CD4-positive, alpha-beta T cell treated with Interleukin-1 beta for 1 hour (primary cell): ENCODE measurements at places on chromosomes 7 and 10.

DNA sequence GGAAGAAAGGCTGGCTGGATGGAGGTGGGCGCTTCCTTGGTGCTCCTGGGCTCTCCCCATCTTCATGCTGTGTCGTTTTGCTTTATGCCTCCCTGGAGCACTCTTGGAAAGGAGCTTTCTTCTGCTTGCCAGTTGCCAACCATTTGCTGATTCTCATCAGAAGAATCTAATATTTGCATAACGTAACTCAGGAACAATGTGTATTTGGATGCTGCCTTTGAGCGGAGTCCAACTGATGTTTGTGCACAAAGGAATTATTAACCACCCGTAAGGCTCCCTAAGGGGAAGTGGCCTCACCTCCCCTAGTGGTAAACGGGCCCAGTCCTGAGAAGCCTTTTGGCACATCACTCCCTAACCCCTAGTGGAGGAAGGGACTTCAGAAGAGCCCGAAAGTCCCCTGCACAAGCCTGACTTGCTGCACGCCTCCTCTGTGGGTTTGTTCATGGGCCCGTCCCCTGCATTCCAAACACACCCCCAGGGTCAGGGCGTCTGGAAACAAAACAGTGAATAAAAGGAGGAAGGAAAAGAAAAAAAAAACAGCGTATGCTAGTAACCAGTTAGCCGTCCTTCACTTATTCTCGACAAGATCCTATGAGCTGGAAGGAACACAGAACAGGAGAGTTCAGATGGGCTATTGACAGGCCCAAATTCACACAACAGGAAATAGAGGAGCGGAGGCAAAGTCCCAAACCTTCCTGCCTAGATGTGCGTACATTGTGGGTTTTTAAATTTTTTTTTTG lies 602.2 kb downstream of the LRMDA start:
- DNase-seq, result no peak

DNA sequence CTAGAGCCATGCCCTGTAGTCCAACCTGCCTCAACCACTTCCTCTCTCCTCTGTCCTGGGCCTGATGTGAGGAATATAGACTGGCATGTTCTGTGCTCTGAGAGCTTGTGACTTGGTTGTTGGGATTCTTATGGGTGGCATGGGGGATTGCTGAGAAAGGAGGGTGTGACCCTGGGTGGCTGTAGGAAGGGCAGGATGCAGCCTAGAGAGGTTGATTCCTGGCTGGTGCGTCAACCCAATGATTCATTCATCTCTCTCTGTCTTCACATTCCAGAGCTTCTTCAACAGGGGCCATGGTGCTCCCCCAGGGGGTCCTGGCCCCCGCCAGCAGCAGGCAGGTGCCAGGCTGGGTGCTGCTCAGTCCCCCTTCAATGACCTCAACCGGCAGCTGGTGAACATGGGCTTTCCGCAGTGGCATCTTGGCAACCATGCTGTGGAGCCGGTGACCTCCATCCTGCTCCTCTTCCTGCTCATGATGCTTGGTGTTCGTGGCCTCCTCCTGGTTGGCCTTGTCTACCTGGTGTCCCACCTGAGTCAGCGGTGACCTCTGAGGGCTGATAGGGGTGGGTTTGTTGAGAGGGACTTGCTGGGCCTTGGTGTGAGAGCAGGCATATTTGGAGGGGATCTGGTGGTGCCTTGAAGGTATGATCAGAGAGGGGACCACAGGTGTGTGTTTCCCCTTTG lies 2.6 kb downstream of the FAM241B start:
- no peak for DNase-seq

DNA sequence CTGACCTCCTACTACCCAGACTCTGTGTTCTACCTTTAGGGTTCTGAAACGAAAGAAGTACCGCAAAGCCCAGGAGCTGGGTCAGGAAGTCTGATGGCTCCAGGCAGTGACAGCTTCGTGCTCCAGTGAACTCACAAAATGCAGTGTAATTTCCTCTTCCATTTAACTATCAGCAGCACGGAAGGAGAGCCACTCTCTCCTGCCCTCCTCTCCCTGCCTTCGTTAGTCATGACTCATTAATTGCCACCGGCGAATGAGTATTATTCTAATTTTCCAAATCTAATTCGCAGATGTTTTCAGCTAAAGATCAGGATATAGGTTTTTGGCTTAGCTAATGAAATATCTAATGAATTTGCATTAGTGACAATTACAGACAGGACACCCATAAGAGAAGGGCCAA lies 1262.0 kb downstream of the TYW1 start:
- DNase-seq, result no peak

DNA sequence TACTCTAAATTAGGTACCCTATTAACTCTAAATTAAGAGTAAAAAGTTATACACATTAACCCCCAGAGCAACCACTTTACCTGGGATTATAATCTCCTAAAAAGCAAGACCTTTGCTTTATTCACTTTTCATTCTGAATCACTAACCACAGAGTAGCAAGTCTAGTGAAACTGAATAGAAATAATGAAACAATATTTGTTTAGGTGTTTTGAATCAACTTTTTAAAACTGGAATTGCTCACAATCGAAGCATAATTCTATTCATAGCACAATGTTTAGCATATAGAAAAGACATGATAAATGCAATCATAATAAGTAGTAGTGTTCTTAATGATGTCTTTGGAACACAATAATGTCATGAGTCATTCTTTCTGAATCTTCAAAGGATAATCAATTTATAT lies 37.0 kb upstream of the CASD1 start:
- no peak for DNase-seq

GRCh38 chr7:151187409-151188251 lies 580 bp upstream of the ASB10 start:
- no peak for DNase-seq

DNA sequence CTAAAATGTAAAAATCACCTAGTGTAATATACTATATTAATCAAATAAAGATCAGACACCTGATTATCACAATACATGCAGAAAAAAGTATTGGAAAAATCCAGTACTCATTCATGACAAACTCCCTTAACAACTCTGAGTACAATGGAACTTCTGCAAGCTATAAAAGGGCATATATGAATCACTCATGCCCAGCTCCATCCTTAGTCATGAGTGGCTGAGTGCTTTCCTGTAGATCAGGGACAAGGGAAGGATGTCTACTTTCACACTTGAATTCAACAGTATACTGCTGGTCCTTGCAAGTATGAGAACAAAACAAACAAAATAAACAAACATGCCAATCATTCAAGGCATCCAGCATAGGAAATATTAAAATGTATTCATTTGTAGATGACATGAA lies 116.5 kb downstream of the ADARB2 start:
- no peak for DNase-seq

DNA sequence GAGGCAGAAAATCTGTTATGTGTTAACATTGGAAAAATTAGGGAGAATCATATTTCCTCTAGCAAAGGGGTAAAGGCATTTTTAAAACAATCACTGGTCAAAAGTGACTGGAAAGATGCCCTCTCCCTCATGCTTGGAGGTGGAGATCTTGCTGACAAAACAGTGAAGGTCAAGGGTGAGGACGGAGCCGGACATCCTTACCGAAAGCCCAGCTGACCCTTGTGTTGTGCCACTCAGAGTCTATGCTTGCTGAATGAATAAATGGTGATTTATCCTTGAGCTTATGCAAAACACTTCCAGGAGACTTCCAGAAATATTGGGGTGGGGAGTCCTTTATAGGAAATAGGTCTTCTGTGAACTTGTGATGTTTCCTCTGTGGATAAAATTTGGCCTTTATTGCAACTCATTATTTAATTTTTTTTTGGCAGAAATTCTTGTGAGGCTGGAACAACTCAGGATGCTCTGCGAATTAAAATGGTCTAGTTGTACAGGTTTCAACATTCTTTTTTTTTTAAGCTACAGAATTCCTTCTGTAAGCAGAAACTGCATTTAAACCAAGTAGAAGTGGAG lies 28.3 kb upstream of the ELMO1 start:
- DNase-seq, result no peak

- no peak for DNase-seq
These were observed 488.8 kb upstream of the MKI67 start for GRCh38 chr10:128614802-128615553.

DNA sequence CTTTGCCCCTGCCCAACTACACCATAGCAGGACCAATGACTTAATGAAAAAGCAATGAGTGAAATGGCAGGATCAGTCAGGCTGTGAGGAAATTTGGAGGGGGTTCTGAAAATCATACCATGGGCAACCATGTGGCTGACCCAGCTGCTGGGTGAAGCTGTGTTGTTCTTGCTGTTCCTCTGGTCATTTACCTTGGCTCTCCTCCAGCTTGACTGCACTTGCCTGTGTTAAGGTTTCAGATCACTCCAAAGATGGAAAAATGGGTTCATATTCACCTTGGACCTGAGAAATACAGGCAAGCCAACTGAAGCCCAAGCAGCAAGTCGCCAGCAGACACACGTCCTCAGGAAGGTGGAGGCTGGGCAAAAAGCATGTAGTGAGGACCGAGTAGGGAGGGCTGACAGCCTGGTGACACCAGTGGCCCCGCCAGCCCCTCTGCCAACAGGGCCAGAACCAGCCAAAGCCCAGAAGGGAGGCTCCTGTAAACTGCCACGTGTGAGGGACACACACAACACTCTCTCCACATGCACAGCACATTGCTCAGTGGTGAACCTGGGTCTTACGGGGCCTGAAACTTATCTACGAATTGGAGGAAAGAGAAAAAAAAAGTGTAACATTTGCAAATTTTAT lies 40.1 kb downstream of the PARP12 start:
- no peak for DNase-seq

GRCh38 chr7:47622586-47622945 lies 40.7 kb upstream of the TNS3 start:
- DNase-seq, result no peak

- no peak for DNase-seq
These were observed 193.4 kb upstream of the MBL2 start for GRCh38 chr10:52965938-52966401.

DNA sequence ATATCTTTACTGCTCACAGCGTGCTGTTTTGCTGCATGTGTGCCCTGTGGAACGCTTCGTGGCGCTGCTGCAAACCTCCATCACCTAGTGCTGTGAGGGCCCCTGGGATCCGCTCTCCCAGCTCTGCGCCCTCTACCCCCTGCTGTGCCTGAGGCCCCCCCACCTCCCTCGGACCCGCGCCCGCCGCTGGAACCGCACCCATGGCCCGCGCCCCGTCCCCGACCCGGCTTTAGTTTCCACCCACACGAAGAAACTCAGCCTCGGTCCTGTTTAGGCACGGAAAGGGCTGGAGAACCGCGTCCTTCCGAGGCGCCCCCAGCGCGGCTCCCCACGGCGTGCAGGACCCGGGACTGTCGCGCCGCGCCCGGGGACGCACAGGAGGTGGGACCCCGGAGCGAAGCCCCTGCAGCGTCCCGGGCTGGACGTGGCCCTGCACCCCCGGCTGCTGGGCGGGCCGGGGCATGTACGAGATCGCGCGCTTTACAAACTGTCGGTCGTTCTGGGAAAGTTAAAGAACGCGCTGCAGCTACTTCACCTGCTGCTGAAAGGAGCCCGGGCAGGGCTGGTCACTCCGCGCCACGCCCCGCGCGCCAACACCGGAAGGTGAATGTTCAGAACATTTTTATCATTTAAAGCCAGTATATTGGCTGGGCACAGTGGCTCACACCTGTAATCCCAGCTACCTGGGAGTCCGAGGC lies 54.3 kb downstream of the BMS1 start:
- DNase-seq, result no peak

- no peak for DNase-seq
These were observed 48.7 kb downstream of the C1GALT1 start for GRCh38 chr7:7231000-7231399.

DNA sequence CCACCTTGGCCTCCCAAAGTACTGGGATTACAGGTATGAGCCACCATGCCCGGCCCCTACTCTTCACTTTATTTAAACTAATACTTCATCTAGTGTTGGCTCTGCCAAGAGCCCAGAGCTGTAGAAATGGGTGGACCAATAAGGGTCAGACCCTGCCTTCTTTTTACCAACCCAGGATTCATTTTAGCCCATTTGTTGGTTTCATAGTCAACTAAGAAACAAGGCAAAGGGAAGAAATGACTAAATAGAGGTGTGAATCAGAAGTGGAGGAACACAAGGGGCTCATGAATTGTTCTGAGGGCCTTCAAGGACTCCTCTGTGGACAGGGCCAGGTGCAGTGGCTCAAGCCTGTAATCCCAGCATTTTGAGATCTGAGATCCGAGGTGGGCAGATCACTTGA lies 1.1 kb downstream of the ANKRD2 start:
- no peak for DNase-seq

DNA sequence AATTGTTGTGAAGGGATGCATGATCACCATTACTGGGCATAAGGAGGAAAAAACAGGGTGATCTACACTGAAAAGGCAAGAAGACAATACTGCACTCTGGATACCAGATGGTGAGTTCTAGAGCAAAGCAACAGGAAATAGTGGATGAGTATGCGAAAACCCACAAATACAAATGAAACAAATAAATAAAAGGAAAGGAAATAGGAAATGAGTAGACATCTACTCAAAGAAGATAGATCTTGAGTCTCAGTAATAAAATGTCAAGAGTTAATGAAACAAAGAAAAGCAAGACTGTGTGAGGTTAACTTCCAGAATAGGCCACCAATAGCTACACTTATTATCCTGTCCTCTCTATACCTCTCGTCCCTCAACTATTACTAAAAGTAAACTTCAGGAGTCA lies 11.7 kb downstream of the ORC5 start:
- DNase-seq, result no peak

DNA sequence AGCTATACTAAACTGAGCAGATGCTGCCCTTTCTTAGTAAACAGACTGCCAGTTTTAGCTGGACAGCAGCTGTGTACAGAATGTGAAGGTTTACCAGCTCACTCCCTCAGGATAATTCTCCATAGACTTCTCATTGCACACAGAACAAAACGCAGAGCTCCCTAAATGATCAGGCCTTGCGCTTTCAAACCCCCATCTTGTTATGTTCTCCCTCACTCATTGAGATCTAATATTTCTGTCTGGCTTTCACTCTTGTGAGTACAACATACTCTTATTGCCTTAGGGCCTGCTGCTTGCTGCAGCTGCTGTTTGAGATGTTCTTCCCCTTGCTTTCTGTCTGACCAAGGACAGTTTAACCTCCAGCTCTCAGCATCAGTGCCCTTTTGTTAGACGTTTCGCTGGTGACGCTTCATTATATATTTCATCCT lies 17.3 kb downstream of the VWDE start:
- no peak for DNase-seq

GRCh38 chr10:75040576-75040975 lies 70.9 kb upstream of the SAMD8 start:
- no peak for DNase-seq

- no peak for DNase-seq
These were observed 23.6 kb upstream of the ING3 start for GRCh38 chr7:120926943-120927346.

DNA sequence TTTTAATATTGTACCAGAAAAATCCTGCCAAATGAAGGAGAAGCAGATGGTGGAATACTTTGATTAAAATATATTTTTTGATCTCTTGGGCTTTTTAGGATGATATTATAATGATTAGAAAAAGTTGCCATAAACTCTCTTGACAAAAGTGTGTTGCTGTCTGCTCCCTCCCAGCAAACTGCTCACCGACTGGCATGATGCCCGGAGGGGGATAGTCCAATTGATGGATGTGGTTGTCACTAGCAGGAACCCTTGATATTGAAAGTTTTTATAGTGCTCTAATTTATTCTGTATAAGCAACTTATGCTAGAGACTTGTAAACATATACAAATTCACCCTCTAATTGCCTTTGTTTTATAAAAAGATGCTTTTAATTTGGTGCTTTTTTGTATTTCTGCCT lies 114.0 kb downstream of the DNAH11 start:
- DNase-seq, result no peak
